ENCODE measurements at places on chromosomes 12 and 14.
A peak's percentile ranks its signal among the peaks of the same experiment; 100 is the strongest.

- DNase-seq: peak; percentile 39
Measured at GRCh38 chr14:65412856-65413738, 567 bp downstream of the FUT8 start.

DNA sequence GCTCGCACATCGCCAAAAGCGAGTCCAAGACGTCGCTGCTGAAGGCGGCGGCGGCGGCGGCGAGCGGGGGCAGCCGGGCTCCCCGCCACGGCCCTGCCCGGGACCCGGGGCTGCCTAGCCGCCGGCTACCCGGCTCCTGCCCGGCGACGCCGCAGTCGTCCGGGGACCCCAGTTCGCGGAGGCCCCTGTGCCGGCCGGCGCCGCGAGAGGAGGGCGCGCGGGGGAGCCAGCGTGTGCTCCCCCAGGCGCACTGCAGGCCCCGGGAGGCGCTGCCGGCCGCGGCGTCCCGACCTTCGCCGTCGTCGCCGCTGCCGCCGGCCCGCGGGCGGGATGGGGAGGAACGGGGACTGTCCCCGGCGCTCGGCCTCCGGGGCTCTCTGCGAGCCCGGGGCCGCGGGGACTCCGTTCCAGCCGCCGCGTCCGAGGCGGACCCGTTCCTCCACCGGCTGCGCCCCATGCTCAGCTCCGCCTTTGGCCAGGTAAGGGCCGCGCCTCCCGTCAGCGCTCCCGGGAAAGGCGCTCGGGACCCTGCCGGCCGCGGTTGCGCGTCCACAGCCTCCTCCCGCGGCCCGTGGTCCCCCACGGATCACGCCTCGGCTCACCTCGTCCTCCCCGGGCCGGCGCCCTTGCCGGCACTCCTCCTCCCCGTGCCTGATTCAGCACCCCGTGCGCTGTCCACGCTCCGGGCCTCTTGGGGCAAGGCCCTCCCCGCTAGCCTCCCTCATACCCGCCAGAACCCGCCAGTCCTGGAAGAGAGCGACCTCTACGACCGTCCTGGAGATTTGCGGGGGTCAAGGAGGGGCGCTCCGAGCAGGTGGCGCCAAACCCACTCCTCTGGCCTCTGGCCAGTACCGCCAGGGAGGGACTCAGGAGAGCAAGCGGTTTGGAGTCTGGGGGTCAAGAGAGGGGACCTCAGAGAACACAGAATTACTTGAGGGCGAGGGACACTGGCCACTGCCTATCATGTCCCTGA lies 721 bp downstream of the CABP1 start:
- DNase-seq: peak; percentile 53

GRCh38 chr12:8780389-8780788 lies 42.0 kb upstream of the A2ML1 start:
- DNase-seq: no peak

- DNase-seq: no peak
Measured at GRCh38 chr12:113838896-113839295, 127.2 kb downstream of the RBM19 start.

- no peak for DNase-seq
Measured at GRCh38 chr12:68665016-68665569, 21.7 kb upstream of the NUP107 start.

- DNase-seq: no peak
Measured at GRCh38 chr12:94862421-94862820, 141.1 kb downstream of the NDUFA12 start.

DNA sequence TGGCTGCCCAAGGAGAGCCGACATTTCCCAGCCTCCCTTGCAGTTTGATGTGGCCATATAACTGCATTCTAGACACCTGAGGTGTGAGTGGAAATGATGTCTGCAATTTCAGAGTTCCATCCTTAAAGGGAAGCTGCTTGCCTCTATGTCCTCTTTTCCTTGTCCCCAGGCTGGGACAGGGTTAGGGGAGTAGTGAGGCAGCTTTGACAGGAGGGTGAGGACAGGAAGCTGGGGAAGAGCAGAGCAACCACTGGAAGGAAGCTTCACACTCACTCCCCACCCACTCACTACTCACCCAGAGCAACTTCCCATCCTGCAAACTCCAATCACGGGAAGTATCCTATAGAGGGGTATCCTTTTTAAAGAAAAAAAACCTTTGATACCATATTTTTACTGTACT lies 28.9 kb upstream of the LTA4H start:
- no peak for DNase-seq

- DNase-seq: no peak
Measured at GRCh38 chr14:58918066-58918738, 270.3 kb upstream of the DAAM1 start.

DNA sequence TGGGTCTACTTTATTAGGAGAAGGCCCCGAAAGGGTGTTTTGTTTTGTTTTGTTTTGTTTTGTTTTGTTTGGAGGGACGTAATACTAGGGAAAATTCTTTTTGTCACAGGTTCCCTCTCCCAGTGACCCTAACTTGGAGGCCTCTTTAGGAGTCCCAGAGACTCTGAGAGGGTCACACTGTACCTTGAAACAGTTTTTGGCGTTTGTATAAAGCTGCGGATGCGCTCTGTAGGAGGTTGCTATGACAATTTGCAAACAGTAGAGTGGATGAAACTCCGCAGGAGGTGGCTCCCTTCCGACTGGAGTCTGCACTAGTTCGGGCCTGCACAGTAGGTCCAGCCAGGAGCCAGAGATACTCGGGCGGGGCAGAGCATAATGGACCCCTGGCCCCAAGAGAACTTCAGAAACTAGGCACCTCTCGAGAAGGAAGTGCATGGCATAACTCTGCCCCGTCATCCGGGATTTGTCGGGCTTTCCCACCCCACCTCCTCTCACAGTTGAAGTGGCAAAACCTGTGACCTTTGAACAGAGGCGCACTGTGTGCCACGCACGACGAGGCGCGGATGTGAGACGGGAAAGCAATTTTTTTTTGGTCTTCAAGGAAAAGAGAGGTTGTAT lies 1.3 kb upstream of the DYRK2 start:
- peak; percentile 26 for DNase-seq

GRCh38 chr12:62657363-62657632 lies 190.7 kb downstream of the MON2 start:
- no peak for DNase-seq

GRCh38 chr12:49917166-49917787 lies 13.6 kb upstream of the FAIM2 start:
- no peak for DNase-seq

GRCh38 chr12:91889059-91889458 lies 256.6 kb downstream of the BTG1 start:
- DNase-seq: no peak

DNA sequence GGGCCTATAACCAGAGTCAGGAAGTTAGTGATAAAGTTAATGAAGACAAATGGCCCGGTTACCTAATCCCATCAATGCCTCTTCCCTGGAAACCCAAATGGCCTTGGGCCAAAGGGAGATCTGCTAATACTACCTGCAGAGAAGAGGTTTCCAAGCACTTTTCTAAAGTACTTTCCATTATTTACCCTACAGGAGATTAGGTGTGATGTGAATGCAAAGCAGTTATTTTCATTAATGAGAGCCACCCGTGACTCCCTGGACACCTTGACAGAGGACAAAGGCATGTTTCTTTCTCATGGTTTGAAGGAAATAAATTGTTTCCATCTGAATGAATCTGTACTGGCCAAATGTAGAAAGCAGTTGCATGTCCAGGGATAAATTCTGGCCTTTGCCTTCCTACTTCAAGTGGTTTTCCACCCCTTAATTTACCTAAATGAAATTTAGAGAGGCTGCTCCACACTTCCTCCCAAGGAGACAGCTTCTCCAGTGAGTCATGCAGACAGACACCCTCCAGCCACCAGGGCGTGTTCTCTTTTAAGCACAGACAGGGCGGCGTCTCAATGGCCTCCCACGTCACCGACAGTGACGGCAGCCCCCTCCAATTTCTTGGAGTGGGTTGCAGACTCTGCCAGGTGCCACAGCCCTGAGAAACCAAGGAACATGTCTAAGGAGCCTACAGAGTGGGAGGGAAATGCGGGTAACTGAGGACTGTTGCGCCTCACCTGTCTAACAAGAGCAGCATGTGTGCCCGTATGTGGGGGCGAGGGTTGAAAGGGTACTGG lies 43.9 kb upstream of the GNPNAT1 start:
- DNase-seq: no peak

DNA sequence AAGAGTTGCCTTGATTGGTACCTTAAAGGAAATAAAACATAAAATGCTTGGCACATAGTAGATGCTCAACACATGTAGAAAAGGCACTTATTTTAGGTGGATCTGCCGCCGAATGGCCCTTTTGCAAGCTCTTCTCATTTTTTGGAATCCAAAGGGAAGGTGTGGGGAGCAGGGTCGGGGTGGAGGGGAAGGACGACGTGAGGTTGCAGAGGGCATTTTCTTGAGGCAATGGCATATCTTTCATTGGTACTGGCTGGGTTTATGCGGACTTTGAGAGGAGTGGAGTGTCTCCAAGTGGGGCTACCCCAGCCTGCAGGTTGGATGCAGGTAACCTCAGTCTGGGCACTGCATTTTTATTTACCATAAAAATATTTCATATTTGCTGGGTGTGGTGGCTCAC lies 8.1 kb downstream of the RTL1 start:
- no peak for DNase-seq

DNA sequence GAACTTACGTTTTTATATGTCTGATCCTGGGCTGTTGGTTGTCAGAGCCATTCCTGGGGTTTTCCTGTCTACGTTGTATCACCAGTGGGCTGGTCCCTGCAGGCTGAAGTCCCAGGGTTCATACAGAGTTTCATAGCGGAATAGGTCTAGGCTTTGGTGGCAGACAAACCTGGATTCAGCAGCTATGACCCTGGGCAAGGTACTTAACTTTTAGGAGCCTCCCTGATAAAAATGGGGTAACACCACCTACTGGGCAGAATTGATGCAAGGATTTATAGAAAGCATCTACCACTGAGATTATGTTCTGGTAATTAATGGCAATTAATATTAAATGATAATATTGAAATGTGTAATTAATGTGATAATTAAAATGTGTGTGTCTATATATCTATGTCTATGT lies 141.2 kb downstream of the SYNE2 start:
- DNase-seq: no peak

DNA sequence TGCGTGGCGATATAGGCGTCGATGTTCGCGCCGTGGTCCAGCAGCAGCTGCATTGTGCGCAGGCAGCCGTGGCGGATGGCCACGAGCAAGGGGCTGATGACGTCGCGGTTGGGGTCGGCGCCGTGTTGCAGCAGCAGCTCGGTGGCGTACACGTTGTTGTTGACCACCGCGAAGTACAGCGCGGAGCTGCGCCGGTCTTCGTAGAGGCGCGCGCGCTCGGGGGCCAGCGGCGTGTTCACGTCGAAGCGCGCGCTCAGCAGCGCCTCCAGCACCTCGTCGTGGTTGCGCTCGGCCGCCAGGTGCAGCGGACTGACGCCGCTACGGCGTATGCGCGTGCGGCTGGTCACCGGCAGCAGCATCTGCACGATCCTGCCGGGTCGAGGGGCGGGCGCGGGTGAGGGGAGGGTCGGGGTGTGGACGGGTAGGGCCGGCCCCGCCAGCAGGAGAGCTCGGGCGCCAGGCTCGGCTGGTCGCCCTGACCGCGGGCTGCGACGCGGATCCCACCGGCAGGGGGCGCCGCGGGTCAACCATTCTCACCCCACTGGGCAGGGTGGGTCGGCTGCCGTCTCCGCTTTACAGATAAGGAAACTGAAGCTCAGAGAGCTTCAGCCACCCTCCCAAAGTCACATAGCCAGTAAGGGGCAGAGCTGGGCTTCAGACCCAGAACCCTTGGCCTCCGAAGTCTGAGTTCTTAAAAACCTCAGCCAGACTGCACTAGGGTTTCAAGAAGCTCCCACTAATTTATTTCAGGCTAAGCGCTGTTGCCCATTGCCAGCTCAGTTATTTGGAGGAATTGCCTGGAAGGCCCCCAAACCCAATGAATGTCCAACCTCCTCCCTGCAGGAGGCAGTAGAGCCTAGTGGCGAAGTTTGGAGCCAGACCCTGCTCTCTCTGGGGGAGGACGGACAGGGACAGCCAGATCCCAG lies 12.4 kb downstream of the FAM181A start:
- DNase-seq: peak; percentile 96

DNA sequence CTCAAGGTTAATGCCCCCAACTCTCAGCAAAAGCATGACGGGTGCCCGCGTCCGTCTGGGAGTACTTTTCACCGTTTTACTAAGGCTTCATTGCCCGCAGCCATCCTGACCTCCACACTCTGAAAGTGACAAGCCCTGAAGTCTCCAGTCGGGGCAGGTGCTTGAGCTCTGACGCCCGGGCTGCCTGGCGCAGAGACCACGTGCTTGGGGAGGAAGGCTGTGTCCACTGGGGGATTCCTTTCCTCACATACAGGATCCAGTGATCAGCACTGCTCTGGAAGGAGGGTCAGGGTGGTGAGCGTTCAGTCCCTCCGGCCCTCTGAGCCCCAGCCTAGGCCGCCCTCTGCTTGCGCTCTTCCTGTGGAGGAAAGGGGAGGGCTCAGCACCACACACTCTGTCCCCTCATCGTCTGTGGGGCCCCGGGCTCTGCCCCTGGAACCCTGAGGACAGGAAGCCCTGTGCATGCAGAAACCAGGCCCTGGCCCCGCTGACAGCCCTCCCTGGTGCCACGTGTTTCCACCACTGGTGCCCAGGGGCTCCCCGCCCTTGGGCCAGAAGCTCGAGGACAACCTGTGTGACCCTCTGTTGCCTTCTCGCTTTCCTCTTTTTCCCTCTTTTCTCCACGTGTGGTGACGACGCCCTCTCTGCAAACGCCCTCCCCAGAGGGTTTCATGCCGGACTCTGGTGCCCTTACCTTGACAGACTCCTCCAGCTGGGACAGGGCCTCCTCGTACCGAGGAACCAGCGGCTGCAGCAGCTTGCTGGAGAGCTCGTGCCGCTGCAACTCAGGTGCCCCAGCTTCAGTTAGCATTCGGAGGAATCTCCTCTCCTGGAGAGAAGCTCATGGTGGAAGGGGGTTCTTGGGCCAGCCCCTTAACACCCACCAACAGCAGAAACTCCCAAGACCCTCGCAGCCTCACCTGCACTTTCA lies 4.9 kb downstream of the DDX51 start:
- no peak for DNase-seq

DNA sequence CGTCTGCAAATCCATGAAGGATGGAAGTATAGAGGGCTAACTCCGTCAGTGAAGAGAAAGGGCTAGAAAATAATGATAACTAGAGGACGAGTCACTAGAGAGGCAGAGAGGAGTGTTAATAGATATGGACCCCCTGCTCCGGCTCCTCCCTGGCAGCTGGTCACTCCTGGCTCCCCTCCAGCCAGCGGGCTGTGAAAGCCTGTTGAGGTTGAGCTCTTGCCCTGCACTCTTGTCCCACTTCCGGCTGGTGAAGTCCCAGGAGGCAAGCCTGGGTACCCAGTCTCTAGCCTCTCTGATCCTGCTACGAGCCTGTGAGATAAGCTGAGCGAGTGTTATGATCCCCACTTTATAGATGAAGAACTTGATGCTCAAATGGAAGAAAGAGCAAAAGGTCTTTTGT lies 90.3 kb downstream of the RFX4 start:
- DNase-seq: no peak

GRCh38 chr14:65769151-65769550 lies 356.6 kb downstream of the FUT8 start:
- no peak for DNase-seq

All from stimulated activated CD4-positive, alpha-beta T cell treated with anti-CD3 and anti-CD28 coated beads, Interleukin-2, amount 100 ng/mL, for 24 hours (primary cell).